Fibroblast of lung (primary cell): ENCODE measurements at places on chromosomes 1 and 21.

DNA sequence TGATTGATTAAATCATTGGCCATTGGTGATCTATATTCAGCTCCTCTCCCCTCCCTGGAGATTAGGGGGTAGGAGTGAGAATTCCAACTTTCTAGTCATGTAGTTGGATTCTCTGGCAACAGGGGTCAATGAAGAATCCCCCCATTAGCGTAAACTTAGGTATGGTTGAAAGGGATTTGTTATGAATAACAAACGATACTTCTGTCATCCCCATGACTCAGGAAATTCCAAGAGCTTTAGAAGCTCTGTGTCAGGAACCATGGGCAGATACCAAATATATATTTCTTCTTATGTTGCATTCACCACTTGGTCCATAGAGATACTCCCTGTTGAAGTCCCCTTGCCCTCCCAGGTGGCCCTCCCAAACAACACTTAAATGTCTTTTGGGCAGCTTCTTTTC, 124.5 kb downstream of the DNM3 start:
- no peak for DNase-seq

DNA sequence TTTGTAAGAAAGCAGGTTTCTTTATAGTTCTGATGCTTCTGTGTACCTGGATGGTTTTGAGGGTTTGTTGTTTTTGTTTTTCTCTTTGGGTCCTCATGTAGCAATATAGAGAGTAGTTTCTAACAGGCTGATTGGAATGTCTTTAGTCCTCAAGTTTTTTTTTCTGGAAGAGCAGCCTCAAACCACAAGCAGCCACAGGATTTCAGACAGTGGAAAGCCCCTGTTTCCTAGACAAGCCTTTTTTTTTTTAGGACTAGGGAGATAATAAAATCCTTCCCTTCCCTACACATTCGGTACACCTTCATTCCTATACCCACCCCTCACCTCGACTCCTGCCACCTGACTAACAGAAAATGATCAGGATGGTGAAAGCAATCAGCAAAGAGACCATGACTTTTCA, 47.6 kb downstream of the ACP6 start:
- DNase-seq = no peak

DNA sequence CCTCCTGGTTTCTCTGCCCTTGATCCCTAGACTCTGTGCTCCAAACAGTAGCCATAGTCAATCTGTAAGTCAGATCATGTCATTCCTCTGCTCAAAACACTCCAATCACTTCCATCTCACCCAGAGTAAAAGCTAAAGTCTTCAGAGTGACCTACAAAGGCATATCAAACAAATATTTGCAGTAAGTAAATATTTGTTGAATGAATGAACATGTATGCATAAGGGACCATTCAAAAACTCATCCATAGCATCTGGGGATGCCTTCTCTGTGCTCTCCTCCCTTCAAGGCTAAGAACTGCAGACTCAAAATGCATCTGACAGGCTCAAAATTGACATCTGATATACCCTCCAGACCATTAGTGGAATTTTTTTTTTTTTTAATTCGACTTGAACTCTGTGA, 18.1 kb upstream of the AK5 start:
- no peak for DNase-seq

GRCh38 chr1:188343914-188344313, 1515.2 kb downstream of the PLA2G4A start:
- no peak for DNase-seq

- no peak for DNase-seq
These were observed 41.5 kb downstream of the CHIA start for GRCh38 chr1:111332190-111332589.

DNA sequence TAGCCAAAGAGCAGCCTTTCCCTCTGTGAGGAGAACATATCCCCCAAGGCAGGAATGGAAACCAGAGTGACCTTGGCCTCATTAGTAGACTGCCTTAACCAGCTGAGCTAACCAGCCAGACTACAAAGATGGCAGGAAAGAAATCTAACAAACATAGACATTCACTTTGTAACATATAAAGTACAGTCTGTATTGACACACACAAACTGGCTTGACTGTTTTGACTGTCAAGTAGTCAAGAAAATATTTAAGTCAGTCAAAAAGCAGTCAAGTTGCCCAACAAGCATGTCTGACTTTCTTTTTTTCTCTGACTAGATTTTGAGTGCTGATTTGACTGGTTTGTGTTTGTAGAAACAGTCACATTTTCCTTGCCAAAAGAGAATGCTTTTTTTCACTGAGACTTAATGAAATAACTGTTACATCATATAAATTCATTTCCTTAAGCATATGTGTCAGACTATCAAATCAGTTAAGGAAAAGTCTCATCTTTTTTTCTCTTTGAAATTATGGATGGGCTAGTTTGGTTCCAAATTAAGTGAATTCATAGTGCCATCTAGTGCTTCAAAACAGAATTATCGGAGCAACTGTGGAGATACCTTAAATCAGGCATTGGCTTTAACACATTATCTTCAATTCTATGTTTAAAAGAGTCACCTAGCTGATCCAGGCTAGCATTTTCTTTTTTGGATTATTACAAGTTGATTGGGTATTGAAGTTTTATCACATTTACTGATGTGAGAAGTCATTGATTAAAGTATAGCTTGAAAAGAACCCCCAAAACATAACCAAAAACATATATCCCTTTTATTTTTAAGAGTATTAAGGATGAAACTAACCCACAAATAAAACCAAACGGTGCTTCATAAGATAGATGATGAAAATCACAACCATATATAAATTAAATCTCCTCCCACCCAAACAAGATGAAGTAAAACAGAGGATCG, 75.0 kb downstream of the ATP6V1G3 start:
- DNase-seq = peak; percentile 64
